Kasumi-1 (cell line): ENCODE measurements at places on chromosomes 2 and 18.

DNA sequence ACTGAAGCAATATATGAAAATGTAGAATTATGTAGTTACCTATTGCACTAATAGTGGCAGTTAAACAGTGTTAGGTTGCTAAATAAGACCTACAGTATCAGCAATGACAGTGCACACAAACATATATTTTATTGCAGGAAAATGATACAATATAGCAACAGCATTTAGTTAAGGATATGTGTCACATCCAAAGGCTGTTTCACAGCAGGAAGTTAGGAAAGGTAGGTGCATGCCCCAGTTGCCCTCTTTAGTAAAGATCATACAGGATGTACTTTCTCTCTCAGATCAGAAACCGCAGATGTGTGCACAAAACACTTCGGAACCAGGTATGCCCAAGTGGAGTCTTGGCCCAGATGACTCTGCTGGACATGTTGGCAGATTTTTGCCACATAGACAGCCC, 444.1 kb downstream of the XIRP2 start:
- no peak for DNase-seq

DNA sequence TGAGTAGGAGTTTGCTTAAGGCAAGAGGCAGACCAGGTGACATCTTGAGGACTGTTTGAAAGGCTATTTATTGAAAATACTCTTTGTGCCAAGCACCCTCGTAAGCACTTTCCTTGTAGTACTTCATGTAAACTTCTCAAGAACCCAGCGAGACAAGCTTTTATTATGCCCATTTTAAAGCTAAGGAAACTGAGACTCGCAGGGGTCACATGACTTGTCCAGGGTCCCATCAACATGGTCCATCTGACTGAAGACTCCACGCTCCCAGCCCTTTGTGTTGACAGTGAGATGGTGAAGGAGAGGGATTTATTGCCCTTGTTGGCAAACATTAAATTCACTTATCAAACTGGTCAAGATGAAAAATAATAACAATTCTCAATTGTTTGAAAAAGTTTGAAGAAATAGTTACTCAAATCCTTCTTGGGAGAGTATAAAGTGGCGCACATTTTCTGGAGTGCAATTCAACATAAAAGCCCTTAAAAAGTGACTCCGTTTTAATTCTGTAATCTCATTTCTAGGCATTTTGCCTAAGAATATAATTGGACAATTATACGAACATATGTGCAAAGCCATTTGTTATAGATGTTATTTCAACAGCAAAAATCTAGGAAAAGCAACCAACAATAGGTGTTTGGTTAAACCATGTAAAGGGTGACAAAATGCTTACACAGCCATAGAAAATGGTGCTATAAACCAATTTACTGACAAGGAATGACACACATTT, 270.5 kb upstream of the NCKAP5 start:
- DNase-seq = no peak

DNA sequence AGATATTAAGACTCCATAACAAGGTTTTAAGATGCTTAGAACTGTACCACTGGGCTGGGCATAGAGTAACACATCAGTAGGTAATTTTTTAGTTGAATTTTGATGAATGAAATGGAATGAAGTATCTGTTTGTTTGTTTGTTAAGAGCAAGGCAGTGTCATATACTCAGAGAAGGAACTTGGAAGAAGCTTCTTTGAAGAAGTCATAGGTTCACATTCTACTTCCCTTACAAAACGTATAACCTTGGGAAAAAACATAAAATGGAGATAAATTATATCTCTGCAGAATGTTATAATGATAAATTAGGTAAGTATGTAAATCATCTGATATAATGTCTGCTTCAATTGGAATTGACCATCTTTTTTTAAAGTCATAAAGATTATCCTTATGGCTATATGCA, 122.1 kb upstream of the SLC39A10 start:
- no peak for DNase-seq

- no peak for DNase-seq
Measured at GRCh38 chr2:168378960-168379669, 77.0 kb upstream of the CERS6 start.

GRCh38 chr2:100248971-100249370, 73.3 kb downstream of the LONRF2 start:
- no peak for DNase-seq
